T-helper 1 cell (primary cell): ENCODE measurements at places on chromosomes 11 and 22.

GRCh38 chr11:103633068-103633788, 403.2 kb upstream of the DDI1 start:
- DNase-seq: no peak

DNA sequence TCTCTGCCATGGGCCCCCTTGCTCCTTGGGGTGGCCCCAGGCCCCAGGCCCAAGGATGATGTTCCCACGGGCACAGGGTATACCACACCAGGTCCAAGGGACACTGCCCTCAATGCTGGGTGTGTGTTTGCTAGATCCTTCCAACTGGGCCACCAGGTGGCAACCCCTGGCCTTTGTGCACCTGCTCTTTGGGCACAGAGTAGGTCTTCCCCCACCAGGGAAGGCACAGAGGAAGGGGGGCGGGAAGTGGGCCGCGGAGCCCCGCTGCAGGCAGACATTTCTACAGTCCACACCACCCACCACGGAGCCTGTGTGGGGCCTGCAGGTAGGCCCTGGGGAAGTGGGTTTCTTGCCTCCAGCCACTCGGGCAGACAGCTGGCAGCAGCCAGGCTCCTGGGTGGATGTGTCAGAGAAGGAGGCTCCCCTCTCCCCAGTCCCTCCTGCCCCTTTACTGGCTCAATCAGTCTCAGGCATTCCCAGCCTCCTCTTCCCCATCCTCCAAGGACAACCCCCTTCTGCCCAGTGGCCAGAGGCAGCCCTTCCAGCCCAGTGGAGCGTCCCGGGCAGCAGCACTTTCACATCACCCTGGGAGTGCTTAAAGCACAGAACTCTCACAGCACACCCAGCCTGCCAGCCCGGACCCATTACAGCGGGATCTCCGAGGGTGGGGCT, 21.6 kb downstream of the MAFF start:
- no peak for DNase-seq

DNA sequence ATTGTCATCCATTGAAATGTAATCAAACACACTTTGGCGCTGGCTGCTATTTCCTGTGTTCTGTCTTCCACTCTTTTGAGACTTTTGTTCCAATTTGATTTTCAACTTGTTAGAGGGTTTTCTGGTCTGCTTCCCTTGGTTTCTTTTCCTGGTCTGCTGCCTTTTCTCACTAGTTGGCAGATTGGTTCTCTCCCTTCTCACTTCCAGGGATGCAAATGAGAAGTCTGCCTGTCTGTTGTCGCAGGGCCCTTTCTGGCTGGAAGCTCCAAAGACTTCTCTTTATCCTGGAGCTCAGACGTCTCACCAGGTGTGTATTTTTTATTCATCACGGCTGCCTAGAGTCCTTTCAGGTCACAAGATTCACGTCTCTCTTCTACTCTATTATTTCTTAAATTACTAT, 84.0 kb downstream of the RPS6KA4 start:
- no peak for DNase-seq

GRCh38 chr11:112977755-112978154, 16.5 kb downstream of the NCAM1 start:
- DNase-seq: no peak

DNA sequence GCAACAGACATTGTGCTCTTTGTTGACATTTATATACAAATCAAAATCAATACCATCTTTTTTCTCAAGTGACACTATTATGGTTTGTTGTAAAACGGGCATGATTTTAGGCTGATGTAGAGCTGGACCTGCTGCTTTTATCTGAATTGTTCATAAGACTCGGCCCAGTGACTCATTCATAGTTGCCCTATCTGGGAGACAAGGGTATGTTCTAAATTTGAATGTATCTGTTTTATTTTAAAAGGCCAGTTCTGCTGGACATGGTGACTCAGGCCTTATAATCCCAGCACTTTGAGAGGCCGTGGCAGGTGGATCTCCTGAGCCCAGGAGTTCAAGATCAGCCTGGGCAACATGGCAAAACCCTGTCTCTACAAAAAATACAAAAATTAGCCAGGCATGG, 39.3 kb downstream of the CEP295 start:
- DNase-seq: no peak

DNA sequence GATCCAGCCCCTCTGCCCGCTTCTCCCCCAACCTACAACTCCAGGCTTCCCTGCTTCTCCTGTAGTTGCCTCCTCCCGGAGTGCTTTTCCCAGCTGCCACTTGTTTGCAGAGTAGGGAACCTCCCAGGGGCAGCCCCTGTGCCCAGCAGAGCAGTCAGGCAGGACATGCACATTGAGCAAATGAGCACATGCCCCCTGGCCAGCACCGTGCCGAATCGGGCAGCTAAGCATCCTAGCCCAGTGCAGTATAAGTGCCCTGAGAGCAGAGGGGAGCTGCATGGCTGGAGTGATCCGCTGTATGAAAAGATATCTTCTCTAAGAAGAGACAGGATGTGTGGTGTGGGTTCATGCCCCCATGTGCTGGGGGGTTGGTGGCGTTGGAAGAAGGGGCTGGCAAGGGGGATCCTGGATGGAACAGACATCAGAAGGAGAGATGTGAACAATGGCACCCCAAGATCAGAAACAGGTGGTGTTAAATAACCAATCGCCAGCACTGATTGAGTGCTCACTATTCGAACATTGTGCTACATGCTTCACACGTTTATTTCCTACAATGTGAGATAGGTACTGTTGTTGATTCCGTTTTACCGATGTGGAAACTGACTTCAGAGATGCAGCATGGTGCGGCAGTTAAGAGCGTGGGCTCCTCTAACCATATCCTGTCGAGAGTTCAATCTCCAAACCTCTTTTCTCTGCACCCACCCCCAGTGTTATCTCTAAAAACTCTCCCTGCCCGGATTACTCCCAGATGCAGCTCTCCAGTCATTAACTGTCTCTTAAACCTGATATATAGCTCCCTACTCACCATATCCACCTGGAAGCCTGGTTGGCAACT, 1.2 kb downstream of the AIP start:
- DNase-seq: peak; percentile 49

- DNase-seq: peak; percentile 1
Observed at GRCh38 chr11:105673089-105673488, 63.2 kb downstream of the GRIA4 start.

- DNase-seq: no peak
Observed at GRCh38 chr22:42766860-42767259, 46.2 kb upstream of the A4GALT start.

DNA sequence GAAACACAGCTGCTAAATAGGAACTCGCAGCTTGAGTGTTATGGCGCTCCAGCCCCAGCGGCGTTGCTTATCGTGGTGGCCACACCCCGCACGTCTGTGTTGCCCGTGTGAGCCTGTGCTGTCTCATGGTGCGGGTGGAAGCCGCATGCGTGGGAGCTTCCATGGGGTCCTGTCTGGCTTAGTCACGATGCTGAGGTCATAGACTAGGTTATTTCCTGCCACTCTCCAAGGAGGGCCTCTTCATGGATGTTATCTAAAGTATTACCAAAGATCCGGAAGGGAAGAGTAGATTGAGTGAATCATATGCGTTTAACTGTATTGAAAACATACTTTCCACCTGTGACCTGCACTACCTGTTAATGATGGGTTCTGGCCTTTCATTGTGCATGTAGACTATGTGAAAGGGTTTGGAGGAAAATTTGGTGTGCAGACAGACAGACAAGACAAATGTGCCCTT, 21.7 kb downstream of the CTTN start:
- no peak for DNase-seq
